ENCODE measurements at places on chromosomes 16 and 17.

- no peak for DNase-seq
Observed at GRCh38 chr16:66741950-66742808, 9.2 kb downstream of the DYNC1LI2 start.

GRCh38 chr17:8210761-8211458, 535 bp upstream of the AURKB start:
- DNase-seq, result no peak

GRCh38 chr16:68013440-68013839, 2.3 kb downstream of the DPEP2NB start:
- DNase-seq, result no peak

DNA sequence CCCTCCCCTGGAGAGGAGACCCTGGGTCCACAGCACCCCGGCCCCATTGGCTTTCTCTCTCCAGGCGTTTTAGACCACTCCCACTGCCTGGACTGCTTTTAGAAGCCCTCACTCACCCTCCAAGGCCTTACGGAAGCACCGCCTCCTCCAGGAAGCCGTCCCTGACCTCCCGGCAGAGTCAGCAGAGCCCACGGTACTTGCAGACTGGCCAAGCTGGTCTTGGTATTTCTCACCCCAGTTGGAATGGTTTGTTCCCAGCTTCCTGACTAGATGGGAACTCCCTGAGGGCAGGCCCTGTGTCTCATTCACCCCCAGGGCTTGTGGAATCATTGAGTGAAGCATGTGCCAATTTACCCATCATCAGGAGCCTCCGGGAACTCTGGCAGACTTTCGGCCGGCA, 9.2 kb downstream of the SCGB1C2 start:
- DNase-seq, result no peak

DNA sequence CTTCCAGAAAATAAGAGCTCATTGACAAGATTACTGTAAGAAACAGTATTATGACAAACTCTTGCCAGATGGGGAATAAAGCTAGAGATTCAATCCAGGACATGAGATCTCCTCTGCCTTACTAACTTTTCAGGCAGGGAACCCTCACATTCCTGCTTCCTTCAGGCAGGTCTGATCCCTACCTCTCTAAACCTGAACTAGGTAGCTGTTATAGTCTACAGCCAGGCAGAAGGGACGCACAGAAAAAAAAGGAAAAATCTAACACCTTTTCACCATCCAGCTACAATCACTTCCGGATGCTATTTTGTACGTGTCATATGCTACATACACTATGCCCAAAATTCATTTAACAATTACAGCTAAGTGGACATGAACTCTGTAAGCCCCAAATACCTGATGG, 41.2 kb downstream of the CNOT1 start:
- DNase-seq, result no peak

- DNase-seq, result no peak
Observed at GRCh38 chr16:84323606-84324005, 28.9 kb downstream of the WFDC1 start.

All from AG09319 (cell line).